Cortex of kidney (tissue), 1 donor: ENCODE measurements at places on chromosomes 2 and 18.
A peak's percentile ranks its signal among the peaks of the same experiment; 100 is the strongest.

- DNase-seq = no peak
These were observed 32.8 kb downstream of the INPP4A start for GRCh38 chr2:98477506-98477905.

- DNase-seq = peak; percentile 84
These were observed at the start of gene MALT1 for GRCh38 chr18:58671111-58671631. Gene MALT1 (plus strand): TSS chr18:58671465. CDS start chr18:58671644, 179 bp downstream.

DNA sequence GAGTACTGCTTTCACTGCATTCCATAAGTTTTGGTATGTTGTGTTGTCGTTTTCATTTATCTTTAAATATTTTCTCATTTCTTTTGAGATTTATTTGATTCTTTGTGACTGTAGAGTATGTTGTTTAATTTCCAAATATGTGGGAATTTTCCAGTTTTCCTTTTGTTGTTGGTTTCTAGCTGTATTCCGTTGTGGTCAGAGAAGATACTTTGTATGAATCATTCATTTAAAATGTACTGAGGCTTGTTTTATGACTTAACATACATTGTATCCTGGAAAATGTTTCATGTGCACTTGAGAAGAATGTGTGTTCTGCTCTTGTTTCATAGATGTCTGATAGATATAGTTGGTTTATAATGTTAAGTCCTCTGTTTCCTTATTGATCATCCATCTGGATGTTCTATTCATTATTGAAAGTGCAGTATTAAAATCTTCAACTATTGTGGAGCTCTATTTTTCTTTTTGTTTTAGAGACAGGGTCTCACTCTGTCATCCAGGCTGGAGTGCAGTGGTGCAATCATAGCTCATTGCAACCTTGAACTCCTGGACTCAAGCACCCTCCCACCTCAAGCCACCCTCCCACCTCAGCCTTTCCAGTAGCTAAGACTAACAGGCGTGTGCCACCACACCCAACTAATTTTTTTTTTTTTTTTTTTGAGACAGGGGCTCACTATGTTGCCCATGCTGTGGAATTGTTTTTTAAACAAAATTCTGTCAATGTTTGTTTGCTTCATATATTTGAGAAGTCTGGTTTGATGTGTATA lies 96.8 kb downstream of the TAF4B start:
- no peak for DNase-seq

DNA sequence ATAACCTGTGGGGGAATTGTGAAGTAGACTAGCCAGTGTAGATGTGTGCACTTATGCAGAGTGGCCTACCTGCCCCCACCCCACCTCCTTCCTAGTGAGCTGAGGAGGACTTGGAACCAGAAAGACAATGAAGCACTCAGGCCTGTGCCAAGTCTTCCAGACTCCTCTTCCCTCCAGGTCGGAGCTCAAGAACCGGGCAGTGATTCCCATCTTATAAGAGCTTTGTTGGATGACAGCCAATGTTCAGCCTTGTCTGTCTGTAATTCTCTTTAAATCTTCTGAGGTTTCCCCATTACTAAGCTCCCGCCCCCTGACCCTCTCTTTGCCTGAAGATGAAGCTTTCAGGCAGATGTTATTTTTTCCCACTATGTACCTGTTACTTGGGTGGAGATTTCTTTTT lies 121.0 kb downstream of the SMAD2 start:
- DNase-seq = no peak

GRCh38 chr2:24820175-24820513 lies 26.9 kb downstream of the CENPO start:
- DNase-seq = no peak
